T-helper 17 cell (primary cell): ENCODE measurements at places on chromosomes 4 and X. TPM values are rescaled to one million over a fixed set of nuclear protein-coding genes. Genes with fewer than 3 reads are reported as not detected.
A peak's percentile ranks its signal among the peaks of the same experiment; 100 is the strongest.

The DUX4 gene
- not detected for total RNA-seq

The HMGB3 gene
- 4.6 TPM for total RNA-seq

GRCh38 chrX:135931644-135932487, 38.4 kb downstream of the SAGE1 start:
- DNase-seq = peak; percentile 7

- DNase-seq = no peak
These were observed 65.5 kb downstream of the MAML3 start for GRCh38 chr4:140088323-140088967.

DNA sequence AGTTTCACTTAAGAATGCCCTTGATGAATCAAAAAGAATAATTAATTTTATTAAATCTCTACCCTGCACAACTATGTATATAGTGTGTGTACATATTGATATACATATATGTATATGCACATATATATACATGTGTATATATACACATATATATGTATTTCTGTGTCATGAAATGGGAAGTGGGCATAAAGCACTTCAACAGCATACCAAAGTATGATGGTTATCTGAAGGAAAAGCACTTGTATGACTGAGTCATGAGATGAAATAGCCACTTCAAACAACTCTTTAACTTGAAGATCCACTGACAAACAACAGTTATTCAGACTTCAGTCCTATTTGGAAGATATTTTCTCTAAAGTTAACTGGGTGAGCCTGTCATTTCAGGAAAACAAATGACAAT, 16.3 kb downstream of the RNF128 start:
- no peak for DNase-seq
